ENCODE measurements at places on chromosomes 3 and 15. TPM values are rescaled to one million over a fixed set of nuclear protein-coding genes. Genes with fewer than 3 reads are reported as not detected.

Gene CTXN2
- not detected for total RNA-seq

DNA sequence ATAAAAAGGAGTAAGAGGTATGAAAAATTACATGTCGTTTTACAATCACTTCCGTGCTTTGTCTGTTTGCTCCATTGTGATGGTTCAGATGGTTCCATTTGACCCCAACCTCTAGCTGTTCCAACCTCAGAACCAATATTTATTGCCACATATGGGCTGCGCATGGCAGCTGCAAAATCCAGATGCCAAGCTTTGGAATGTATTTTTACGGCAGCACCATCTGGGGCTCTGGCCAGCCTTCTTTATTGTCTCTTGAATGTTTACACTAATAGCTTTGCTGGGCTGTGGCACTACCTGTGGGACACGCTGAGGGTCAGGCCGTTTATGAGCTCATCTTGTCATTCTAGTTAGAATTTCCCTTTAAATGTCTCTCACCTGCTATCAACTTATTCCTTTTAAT is 219.8 kb downstream of the ROBO2 start:
- H3K27me3 ChIP-seq = no peaks in the 10 kb centered on the region
- no peaks in the 10 kb centered on the region for H3K4me1 ChIP-seq
- H3K4me3 ChIP-seq = no peak overlapping the region
- H3K27ac ChIP-seq = no peak overlapping the region

Gene TPRG1
- total RNA-seq = 29.2 TPM

DNA sequence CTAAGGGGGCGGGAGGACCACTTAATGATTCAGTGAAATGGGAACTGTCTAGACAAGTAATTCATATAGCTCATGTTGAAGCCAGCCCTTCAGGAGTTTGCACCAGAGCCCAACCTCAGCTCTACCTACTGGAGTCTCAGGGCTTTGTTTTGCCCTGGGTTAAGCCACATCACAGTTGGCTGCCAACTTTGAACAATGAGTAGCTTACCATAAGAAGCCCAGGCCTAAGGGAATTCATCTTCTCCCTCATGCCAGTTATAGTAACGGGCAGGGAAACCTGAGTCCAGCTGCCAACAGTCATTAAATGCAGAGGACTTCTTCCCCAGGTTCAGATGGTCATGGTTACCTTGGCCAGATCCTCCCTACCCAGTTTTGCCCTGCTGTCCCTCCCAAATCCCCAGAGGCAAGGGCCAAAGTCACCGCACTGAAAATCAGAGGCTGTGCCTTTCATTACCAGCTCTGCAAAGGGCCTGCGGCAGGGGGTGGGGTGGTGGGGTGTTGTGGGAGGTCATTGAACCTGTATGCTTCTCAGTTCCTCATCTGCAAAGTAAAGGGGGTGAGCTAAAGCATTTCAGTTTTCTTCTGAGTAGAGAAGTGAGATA is 302.2 kb upstream of the NR2E3 start:
- H3K4me3 ChIP-seq = no peak overlapping the region
- H3K27ac ChIP-seq = peak overlapping the region; percentile 78
- H3K36me3 ChIP-seq = no peaks in the 10 kb centered on the region

Gene LOXL1
- 11.3 TPM for total RNA-seq

Gene DUOXA2
- total RNA-seq = not detected

- peak overlapping the region; percentile 39 for H3K4me3 ChIP-seq
- no peak for DNase-seq
- H3K27me3 ChIP-seq = no peaks in the 10 kb centered on the region
- H3K36me3 ChIP-seq = no peaks in the 10 kb centered on the region
- H3K27ac ChIP-seq = peak overlapping the region; percentile 92
- H3K4me1 ChIP-seq = no peaks in the 10 kb centered on the region
Observed at GRCh38 chr15:61205346-61205921, 23.7 kb downstream of the RORA start.

DNA sequence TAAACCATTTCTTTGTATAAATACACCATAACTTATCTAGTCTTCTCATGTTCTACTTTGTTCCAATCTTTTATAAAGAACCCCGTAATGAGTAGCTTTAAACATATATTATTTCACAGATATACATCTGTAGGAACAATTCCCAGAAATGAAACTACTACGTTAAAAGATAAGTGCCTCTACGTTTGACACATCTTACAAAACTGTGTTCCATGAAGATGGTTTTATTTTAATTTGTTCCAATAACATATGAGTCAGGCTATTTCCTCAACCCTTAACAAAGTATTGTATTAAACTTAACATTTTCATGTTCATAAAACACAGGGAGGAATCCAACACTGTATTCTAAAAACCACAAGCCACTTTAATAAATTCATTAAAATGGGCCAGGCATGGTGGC is 52.9 kb downstream of the TRPM7 start:
- no peak for DNase-seq
- no peaks in the 10 kb centered on the region for H3K36me3 ChIP-seq
- H3K27me3 ChIP-seq = no peaks in the 10 kb centered on the region
- H3K4me3 ChIP-seq = no peak overlapping the region

DNA sequence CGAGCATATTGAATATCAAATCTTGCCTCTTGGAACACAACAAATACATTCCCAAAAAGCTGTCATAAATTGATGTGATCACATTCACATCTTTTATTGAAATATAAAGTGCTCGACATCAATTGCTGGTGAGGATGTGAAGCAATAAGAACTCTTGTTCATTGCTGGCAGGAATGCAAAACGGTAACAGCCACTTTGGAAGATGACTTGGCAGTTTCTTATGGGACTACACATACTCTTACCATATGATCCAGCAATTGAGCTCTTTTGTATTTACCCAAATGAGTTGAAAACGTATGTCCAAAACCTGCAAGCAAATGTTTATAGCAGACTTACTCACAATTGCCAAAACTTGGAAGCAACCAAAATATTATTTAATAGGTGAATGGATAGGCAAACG is 234.9 kb downstream of the CACNA2D3 start:
- no peak for DNase-seq
- peaks cover 7% of the 10 kb centered on the region for H3K4me1 ChIP-seq
- H3K4me3 ChIP-seq = no peak overlapping the region
- H3K27ac ChIP-seq = no peak overlapping the region
- H3K27me3 ChIP-seq = no peaks in the 10 kb centered on the region
- H3K36me3 ChIP-seq = no peaks in the 10 kb centered on the region

- H3K36me3 ChIP-seq = no peaks in the 10 kb centered on the region
- H3K27ac ChIP-seq = no peak overlapping the region
- no peak for DNase-seq
- H3K4me1 ChIP-seq = no peaks in the 10 kb centered on the region
- no peak overlapping the region for H3K4me3 ChIP-seq
Observed at GRCh38 chr3:128468791-128469527, 2.3 kb upstream of the DNAJB8 start.

- no peaks in the 10 kb centered on the region for H3K27me3 ChIP-seq
- no peak for DNase-seq
- no peak overlapping the region for H3K27ac ChIP-seq
- no peak overlapping the region for H3K4me3 ChIP-seq
- H3K36me3 ChIP-seq = no peaks in the 10 kb centered on the region
Observed at GRCh38 chr15:38593524-38593923, 28.9 kb upstream of the RASGRP1 start.

- H3K4me3 ChIP-seq = no peak overlapping the region
- H3K27me3 ChIP-seq = peaks cover 11% of the 10 kb centered on the region
- no peaks in the 10 kb centered on the region for H3K36me3 ChIP-seq
- H3K4me1 ChIP-seq = no peaks in the 10 kb centered on the region
- no peak overlapping the region for H3K27ac ChIP-seq
- no peak for DNase-seq
Observed at GRCh38 chr3:16534640-16535262, 21.3 kb upstream of the RFTN1 start.

DNA sequence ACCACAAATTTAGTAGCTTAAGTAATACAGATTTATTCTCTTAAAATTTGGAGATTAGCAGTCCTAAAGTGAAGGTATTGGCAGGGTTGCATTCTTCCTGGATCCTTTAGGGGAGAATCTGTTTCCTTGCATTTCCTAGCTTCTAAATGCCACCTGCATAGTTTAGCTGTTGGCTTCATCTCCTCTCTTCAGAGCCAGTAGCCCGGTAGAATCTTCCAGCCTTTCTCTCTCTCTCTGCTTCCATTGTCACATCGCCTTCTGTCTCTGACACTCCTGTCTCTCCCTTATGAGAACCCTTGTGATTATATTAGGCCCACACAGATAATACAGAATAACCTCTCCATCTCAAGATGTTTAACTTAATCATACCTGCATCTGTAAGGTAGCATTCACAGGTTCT is 21.4 kb downstream of the FAM98B start:
- H3K27ac ChIP-seq = no peak overlapping the region
- no peak for DNase-seq
- no peaks in the 10 kb centered on the region for H3K4me1 ChIP-seq
- no peaks in the 10 kb centered on the region for H3K27me3 ChIP-seq

Gene GASK1A
- total RNA-seq = 10.1 TPM

DNA sequence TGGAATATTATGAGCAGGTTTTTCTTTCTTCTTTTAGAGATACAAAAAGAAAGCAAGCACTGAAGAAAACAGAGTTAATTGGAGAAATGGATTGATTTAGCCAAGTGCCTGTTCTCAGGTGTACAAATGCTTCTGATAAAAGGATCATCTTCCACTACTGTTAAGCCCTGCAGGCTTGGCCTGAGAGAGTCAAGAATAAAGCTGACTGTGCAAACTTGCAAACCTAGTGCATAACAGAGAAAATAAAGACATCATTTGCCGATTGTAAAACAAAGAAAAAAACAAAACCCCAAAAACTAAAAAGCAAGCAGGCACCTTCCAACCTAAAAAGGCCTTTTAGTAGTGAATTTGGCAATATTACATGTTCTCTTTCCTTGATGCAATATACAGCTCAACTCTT is 78.0 kb upstream of the CCDC80 start:
- H3K27me3 ChIP-seq = no peaks in the 10 kb centered on the region
- H3K4me1 ChIP-seq = no peaks in the 10 kb centered on the region
- no peak overlapping the region for H3K27ac ChIP-seq

- peak; percentile 52 for DNase-seq
- no peaks in the 10 kb centered on the region for H3K27me3 ChIP-seq
- H3K27ac ChIP-seq = peak overlapping the region; percentile 89
- no peaks in the 10 kb centered on the region for H3K4me1 ChIP-seq
- H3K4me3 ChIP-seq = peak overlapping the region; percentile 80
Observed at GRCh38 chr15:89088605-89089315, 504 bp downstream of the ABHD2 start.

Gene INKA1
- 2.3 TPM for total RNA-seq

DNA sequence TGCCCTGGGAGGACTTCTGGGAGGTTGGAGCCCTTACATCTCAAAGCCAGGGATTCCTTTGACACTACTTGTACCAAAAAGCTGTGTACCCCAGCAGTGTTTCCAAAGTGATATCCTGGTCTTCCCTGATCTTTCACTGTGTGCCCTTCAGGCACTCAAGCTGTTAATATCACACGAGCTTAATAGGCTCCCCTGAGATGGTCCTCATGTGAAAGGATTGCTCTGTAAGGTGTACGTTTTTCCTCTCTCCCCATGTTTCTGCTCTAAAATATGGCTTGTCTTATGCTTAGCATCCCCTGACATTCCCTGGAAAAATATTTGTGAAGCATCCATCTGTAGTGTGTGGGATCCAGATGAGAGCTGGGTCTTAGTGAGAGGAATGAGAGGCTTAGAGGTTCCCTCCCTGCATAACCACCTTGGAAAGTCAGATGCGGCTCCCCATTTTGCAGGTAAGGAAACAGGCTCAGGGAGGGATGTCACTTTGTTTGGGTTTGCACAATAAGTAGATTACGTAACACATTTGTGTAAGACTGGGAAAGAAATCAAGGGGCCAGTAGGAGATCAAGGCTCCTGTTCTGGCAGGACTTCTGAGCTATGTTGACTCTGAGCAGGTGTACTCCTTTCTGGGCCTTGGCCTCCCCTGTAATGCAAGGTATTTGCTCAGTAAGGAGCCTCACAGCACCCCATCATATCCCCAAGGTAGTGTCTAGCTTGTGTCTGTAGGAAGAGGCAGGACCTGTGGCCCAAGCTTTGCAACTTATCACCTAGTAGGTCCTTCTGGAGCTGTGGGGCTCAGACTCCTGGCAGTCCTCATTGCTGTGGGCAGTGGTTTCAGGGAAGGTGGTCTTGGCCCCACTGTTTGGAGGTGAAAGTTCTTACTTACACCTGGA is 667 bp upstream of the ACOX2 start:
- peak overlapping the region; percentile 85 for H3K27ac ChIP-seq
- DNase-seq = no peak
- no peak overlapping the region for H3K4me3 ChIP-seq
- no peaks in the 10 kb centered on the region for H3K27me3 ChIP-seq
- peaks cover 15% of the 10 kb centered on the region for H3K4me1 ChIP-seq

GRCh38 chr3:30493911-30494311 is 112.5 kb upstream of the TGFBR2 start:
- DNase-seq = no peak
- H3K4me1 ChIP-seq = no peaks in the 10 kb centered on the region
- no peaks in the 10 kb centered on the region for H3K27me3 ChIP-seq

Gene SPTBN5
- total RNA-seq = 0.16 TPM

Gene FAM43A
- 10.1 TPM for total RNA-seq

Gene PRICKLE2
- total RNA-seq = 35.1 TPM

- DNase-seq = no peak
- no peak overlapping the region for H3K27ac ChIP-seq
- no peaks in the 10 kb centered on the region for H3K27me3 ChIP-seq
- H3K4me1 ChIP-seq = no peaks in the 10 kb centered on the region
- H3K4me3 ChIP-seq = no peak overlapping the region
Observed at GRCh38 chr3:188916934-188917401, 254.8 kb upstream of the TPRG1 start.

- no peak overlapping the region for H3K27ac ChIP-seq
- no peaks in the 10 kb centered on the region for H3K27me3 ChIP-seq
- H3K4me1 ChIP-seq = no peaks in the 10 kb centered on the region
- H3K4me3 ChIP-seq = no peak overlapping the region
Observed at GRCh38 chr3:130488288-130488687, 28.7 kb upstream of the COL6A6 start.

Gene FBXO40
- total RNA-seq = not detected

Gene EIF1B
- 38.0 TPM for total RNA-seq

Gene DLL4
- 10.5 TPM for total RNA-seq

DNA sequence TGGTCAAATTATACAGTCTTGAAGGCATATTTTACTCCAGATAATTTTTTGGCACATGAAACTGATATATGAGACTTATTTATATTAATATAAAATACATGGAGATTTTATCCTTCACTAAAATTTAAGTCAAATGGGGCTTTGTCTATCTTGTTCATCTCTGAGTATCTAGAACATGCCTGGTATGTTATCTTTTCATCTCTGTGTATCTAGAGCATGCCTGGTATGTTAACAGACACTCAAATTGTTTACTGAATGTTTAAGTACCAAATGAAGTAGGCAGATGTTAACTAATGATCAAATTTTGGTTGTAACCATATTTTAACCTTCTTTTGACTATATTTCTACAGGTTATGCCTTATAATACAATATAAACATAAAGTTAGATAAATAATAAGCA is 7.7 kb downstream of the GTF2A2 start:
- H3K4me3 ChIP-seq = no peak overlapping the region
- H3K27me3 ChIP-seq = no peaks in the 10 kb centered on the region
- H3K36me3 ChIP-seq = no peaks in the 10 kb centered on the region
- no peaks in the 10 kb centered on the region for H3K4me1 ChIP-seq
- H3K27ac ChIP-seq = no peak overlapping the region

Gene HIGD2B
- total RNA-seq = not detected

All from breast epithelium (tissue), 4 donors.